Renal pelvis (tissue), 12 donors: ENCODE measurements at places on chromosomes 12 and 14. TPM values are rescaled to one million over a fixed set of nuclear protein-coding genes. Genes with fewer than 3 reads are reported as not detected.

DNA sequence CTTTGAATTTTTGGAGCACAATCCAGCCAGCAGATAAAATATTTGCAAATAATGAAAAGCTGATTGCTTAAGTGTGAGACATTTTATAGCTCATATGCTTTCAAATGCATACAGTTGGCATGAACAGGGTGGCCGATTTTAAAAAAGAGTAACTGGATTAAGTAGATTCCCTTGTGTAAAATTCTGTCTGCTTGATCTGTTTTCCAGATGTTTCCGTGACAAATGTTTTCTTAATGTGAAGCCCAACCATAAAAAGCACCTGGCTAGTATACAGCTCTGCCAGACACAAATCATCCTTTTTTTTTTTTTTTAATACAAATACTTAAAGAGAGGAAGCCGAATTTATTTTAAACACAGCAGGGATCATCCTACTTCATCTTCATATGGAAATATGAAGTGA, 440.7 kb downstream of the CCER1 start:
- DNase-seq, result peak; percentile 65

Gene SYNDIG1L
- polyA plus RNA-seq, result 0.31 TPM

DNA sequence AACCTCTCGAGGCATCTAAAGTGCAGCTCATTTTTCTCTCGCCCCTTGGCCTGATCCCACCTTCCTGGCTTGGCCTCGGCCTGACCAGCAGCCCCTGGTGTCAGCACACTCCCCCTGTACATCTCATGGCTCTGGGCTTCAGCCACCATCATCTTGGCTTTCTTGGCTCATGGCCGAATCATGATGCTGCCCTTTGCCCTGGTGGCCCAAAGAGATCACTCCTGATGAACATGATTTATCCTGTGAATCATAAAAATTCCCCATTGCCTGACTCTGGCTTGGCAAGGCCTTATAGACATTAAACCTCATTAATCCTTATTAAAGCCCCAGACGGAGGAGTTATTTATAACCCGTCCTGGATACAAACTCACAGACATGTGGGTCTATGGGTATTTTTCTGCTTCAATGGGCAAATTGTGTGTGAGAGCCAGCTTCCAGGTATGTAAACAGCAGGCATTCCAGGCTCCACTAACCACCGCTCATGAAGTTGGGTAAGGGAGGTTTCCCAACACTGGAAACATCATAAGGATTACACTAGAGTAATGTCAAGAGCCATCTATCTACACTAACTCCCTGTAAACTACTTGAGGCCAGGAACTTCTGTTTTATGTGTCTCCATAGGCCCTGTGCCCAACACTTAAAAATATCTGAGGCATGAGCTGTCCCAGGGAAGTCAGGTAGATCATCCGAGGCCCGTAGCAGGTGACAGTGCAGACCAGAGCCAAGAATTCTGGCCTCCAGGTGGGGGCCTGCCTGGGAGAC, 171.2 kb downstream of the TTC8 start:
- DNase-seq, result no peak

Gene GALNT6
- polyA plus RNA-seq, result 4.5 TPM

Gene AQP2
- 170 TPM for polyA plus RNA-seq

Gene CCNK
- 44.4 TPM for polyA plus RNA-seq

DNA sequence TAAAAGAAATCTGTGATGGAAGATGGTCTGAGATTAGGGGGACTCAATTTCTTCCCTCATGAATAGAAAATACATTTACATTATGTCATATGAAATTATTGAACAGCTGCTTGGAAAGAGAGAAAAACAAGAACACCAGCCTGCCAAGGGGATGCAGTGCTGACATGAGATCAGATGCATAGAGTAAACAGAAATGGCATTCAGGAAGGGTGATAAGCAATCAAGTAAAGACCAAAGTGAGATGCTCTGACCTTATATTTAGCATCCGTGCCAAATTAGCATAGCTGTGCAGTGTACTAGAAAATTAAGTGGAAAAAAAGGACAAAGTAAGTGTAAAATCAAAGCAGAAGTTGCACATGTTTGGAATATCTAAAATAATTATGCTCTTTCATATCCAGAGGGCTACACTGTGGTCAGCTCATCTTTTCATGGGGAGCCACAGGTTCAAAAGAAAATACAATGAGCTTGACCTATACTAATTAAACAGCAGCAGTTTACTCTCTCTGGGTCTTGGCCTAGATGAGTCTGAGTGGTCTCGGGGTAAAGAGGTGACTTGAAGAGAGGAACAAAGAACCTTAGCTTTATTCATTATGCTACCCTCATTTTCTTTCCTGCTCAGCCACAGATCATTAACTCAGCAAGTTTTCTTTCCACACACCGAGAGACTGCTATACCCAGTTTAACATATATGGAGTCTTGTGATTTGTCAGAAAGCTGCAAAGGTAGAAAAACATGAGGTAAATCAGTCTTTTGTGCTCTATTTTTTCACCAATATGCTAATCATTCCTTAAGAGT, 359.4 kb upstream of the FOXG1 start:
- DNase-seq, result peak; percentile 20

Gene NTN4
- 126 TPM for polyA plus RNA-seq

Gene C12orf54
- polyA plus RNA-seq, result 0.56 TPM

Gene LRRC10
- polyA plus RNA-seq, result 0.09 TPM

DNA sequence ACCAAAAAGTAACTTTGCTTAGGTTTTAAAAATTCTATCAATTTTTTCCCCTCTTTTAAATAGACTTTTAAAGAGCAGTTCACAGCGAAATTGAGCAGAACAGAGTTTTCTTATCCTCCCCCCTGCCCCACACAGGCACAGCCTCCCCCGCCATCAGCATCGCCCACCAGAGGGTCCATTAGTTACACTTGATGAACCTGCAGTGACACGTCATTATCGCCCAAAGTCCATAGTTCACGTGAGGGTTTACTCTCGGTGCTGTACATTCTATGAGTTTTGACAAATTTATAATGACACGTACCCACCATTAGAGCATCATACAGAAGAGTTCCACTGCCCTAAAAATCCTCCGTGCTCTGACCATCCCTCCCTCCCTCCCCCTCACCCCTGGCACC, 58.4 kb downstream of the FZD10 start:
- DNase-seq, result peak; percentile 28

- DNase-seq, result no peak
Observed at GRCh38 chr12:45008211-45008610, 42.7 kb downstream of the DBX2 start.

Gene COCH
- 4.5 TPM for polyA plus RNA-seq

DNA sequence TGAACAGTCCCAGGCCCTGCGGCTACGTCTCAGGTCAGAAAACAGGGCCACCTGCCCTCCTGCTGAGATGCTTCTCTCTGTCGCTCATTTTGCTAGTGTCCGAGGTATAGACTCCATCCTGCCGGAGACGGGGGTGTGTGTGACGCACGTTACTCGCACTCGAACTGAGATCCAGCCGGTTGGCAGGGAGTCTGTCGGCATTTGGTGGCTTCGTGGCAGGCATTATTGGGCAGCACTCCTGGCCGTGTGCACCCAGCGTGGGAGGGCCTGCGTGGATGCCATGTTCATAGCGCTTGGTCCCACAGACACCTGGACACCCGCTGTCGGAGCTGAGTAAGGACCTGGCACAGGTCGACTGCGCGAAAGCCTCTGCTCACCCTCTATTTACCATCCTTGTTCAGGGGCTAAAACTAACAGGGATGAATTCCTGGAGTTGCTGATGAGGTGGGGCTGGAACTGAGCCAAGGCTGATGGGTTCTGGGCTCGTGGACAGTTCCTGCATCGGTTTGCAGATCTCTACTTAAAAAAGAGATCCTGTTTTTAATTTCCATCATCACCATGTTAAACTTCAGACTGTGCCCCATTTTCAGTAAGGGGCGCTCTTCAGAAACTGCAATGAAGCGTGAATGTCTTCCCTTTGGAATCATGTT, 28.6 kb downstream of the AACS start:
- no peak for DNase-seq

Gene ERGIC2
- polyA plus RNA-seq, result 92.9 TPM

Gene MUCL1
- not detected for polyA plus RNA-seq

DNA sequence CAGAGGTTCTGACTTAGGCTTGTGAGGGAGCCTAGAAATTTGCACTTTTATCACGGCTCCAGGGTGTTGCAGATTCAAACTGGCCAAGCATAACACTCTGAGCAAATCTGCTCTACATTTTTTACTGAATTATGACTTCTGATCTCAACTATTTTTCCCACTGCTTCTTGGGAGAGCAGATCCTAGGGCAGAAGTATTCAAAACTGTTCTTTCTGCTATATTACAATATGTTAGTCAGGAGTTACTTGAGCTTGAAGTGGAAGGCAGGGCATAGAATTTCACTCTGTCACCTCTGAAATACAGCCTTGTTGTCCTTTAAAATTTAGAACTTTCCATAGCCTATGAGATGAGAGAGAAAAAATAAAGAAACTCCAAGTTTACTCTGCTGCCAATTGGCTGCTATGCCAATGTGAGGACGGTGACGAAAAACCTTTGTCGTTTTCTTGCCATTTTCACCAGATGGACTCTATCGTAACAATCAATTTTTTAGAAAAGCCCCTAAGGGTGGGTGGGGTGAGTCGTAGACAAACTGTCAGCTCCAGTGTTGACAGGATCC, 16.4 kb upstream of the KERA start:
- DNase-seq, result peak; percentile 42

DNA sequence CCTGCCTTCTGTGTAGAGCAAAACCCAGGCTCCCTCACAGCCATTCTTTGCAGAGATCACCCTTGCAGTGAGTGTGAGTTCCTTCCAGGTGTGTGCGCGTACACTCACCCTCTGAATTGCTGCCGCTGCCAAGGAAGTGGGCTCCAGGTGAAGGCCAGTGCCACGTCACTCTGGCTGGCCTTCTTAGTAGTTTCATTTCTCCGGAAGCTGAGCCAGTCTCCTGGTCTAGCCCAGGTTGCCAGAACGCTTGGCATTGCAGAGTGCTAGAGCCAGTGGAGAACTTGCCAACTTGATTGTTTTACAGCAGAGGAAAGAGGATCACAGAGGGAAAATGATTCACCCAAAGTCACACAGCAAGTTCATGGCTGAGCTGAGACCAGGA, 11.0 kb downstream of the CBLN3 start:
- no peak for DNase-seq

- DNase-seq, result no peak
Observed at GRCh38 chr12:65266408-65266807, 12.1 kb upstream of the MSRB3 start.

GRCh38 chr12:88207921-88208620, 66.0 kb downstream of the TMTC3 start:
- DNase-seq, result no peak

DNA sequence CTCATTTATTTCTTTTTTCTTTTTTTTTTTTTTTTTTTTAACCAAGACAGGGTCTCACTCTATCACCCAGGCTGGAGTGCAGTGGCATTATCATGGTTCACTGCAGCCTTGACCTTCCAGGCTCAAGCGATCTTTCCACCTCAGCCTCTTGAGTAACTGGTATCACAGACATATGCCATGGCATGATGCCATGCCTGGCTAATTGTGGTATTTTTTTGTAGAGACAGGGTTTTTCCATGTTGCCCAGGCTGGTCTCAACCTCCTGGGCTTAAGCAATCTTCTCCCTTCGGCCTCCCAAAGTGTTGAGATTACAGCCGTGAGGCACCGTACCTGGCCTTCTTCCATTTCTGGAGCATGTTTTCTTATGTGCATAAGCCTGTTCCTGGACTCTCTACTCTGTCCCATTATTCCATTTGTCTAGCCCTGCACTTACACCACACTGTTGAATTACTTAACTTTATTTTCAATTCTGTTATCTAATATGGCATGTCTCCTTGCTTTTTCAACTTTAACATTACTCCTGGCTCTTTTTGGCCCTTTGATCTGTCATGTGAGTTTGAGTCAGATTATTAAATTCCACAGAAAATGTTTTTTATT, 47.9 kb upstream of the PTGDR start:
- DNase-seq, result no peak

DNA sequence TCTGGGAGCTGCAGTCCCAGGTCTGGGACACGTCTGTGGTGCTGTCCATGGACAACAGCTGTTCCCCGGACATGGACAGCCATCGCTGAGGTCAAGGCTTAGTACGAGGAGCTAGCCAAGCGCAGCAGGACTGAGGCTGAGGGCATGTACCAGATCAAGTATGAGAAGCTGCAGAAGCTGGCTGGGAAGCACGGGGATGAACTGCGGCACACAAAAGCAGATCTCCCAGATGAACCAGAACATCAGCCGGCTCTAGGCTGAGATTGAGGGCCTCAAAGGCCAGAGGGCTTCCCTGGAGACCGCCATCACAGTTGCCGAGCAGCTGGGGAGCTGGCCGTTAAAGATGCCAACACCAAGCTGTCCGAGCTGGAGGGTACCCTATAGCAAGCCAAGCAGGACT, 375.3 kb downstream of the SEC23A start:
- no peak for DNase-seq

DNA sequence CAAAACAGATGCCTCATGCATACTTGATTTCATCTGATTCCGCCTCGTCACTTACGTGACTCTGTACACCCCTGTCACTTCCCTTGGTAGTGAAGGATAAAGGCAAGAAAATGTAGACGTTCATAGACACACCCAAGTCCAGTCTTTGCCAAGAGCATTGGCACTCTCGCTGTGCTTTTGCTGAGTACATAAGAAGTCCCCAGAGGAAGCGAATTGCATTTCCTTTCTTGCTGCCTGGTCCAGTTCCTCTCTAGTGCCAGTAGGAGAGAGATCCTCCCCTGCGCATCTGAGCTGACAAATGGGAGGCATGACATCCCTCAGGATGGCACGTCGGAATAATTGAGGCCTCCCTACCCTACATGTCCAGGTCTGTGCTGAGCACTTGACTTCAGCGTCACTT, 21.3 kb upstream of the RIN3 start:
- no peak for DNase-seq

GRCh38 chr12:79274501-79275064, 410.0 kb downstream of the SYT1 start:
- no peak for DNase-seq

DNA sequence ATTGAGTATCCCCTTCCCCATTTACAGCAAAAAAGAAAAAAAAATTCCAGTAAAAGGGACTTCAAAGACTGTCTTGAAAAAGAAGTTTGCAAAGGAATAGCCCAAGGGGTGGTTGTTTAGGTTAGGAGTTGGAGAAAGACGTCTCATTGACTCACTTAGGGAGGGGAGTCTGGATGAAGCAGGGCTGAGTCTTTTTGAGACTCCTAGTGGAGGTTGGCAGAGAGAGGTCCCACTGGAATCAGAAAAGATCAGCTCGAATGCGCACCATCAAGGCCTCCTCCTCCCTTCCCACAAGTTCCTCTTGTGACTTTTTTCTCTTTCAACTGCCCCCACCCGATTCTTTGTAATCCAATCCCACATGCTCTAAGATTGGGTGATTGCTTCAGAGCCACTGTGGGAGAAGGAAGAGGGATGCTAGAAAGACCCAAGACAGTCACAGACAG, 1.9 kb downstream of the ARHGEF40 start:
- DNase-seq, result no peak

Gene LGR5
- polyA plus RNA-seq, result 23.0 TPM

Gene TEDC1
- 11.1 TPM for polyA plus RNA-seq
